Stimulated activated CD4-positive, alpha-beta T cell treated with anti-CD3 and anti-CD28 coated beads, Interleukin-2, amount 100 ng/mL, for 4 hours (primary cell): ENCODE measurements at places on chromosomes 3 and 15.

GRCh38 chr15:49887659-49888322 lies 231.2 kb downstream of the ATP8B4 start:
- no peak for DNase-seq

GRCh38 chr3:196181127-196181546 lies 30.1 kb downstream of the ZDHHC19 start:
- no peak for DNase-seq

DNA sequence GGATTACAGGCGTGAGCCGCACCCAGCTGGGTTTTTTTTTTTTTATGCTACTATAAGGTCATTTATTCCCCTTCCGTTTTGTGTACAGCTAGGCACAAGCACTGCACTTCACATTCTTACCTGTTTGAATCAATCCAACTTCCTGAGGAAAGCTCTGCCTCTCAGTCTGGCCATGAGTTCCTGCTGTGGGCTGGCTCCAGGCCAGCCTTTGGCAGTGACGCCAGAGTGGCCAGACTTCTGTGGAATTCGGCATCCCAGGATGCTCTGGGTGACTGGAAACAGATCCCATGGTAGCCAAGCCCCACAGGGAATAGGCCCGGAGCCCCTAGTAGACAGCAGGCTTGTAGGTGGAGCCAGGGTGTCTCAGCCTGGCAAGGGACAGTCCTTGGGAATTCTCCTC lies 21.5 kb upstream of the TIMP4 start:
- DNase-seq = no peak

DNA sequence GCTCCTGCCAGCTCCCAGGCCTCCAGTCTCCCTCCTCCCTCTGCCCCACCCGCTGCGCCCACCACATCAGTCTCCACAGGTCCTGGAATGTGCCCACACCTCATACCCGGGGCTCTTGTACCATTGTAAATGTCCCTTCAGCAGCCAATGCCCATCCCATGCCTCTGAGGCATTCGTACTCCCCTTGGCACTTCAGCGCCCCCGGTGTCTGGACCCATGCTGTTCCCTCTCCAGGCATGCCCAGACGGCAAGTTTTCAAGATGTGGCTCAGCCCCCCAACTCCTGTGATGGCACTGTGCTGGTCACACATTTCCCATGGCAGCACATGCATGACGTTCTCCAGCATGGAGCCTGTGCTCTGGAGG lies 13.3 kb downstream of the PLXND1 start:
- DNase-seq = no peak

DNA sequence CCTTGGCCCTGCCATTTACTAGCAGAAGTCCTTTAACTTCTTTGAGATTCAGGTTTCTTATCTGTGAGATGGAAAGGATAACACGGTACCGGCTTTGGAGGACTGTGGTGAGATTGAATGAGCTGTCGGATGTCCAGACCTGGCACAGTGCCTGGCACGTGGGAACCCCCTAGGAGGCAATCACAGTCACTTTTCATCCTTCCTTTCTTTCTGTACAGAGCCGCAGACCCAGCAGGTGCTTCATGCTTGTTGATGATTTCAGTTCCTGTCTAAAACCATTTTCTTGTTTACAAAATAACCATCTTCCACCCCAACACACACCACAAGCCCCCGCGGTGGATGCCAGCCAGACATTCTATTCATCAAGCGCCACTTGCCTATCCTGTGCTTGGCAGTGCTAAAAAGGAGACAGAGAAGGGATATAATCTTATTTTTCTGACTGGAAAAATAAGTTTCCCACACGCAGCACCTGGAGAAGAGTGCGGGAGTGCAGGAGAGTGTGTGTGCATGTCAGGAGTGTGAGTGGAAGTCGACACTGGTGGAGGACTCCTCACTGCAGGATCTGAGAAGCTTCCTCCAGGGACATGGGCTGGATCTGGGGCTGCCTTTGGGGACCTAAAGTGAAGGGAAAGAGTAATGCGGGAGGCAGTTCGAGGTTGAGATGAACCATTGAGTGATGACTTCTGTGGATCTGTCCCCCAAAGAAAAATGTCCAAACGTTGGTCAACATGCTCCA lies 85.7 kb downstream of the ST6GAL1 start:
- DNase-seq = no peak

DNA sequence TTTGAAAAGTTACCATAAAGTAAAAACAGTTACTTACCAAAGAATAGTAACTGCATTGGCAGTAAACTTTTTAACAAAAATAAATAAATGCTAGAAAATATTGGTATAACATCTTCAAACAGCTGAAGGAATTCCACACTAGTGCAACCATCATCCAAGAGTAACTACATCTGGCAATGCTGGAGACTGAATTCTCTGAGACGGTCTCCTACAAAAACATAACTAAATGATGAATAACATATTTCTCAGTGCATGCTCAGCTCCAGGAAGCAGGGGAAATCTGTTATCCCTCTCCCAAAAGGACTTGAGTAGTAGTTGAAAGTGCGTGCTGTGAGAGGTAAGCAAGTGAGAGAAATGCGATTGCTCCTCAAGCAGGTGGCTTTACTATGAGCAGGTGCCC lies 526.8 kb upstream of the CCDC54 start:
- DNase-seq = no peak

DNA sequence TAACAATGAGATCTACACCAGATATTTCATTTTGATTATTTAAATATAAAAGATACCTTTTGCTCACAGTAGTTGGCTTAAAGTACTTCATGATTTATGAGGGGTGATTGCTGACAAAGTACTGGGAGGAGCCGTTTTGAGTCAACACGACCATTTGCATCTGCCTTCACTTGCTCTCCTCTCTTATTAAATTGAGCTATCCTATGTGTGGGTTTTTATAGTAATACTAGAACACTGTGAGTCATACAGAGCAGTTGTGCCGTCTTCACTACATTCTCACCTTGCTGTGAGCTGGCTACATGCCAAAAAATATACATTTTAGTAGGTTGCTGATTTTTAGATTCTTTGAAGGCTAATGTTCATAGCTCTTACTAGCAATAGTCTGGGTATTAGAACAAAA lies 161.2 kb downstream of the ALCAM start:
- DNase-seq = peak; percentile 2

DNA sequence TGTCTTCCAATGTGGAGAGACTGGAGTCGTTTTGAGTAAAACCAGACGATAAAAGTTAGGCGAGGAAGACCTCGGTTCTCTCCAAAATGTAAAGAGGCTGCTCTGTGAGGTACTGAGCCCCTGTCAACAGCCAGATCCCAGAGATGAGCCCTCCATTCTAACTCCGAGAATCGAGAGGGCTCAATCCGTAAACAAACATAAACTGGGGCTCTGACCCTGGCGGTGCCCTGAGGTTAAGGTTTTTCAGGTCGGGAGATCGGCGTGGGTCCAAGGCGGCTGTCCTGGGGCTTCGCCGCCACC lies 417 bp downstream of the TBCCD1 start:
- no peak for DNase-seq

DNA sequence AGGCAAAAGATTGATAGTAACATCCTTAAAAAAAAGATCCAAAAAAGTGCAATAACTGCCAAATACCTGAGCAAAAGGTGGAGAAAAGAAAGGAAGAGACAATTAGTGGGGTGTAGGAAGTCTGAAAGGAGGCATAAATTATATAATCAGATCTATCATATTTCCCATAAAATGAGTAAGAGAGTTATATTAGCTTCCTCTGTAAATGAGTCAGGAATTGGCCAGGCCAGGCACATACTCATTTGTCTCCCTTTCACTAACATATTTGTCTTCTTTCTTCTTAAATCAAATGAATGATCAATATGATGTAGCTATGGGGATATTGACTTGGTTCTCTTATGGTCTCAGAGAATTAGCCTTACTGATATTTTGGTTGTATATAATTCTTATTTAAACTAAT lies 292.3 kb upstream of the CADM2 start:
- no peak for DNase-seq
